ENCODE measurements at places on chromosomes 3 and 15.

GRCh38 chr3:182797876-182798275 lies 4.6 kb downstream of the ATP11B start:
- no peak for DNase-seq

DNA sequence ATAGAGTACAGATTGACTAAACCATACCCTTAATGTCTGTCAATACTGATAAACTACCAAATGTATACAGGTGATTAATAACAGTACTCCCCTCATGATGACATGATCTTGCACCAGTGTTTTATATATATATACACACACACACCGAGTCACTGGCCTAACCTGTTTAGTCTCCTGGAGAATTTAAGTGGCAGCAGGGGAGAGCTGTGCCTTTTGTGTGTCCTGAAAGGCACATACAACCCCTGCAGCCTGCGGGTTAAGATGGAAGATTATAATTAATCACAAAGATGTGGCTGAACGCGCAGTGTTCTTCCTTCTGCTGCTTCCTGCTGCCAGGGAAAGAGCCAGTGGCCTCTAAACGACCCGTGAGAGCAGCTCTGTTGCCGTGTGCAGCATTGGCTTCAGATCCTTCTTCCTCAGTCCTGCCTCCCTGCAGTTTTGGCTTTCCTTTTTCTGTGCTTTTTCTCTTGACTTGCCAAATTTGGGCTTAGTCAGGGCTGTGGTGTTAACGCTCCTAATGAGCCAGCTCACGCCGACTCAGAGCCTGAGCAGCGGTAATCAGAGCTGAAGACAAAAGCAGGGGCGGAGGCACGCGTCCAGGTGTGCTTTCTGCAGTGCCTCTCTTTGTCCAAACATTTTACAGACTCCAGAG lies 42.5 kb upstream of the UBE3A start:
- DNase-seq = no peak

DNA sequence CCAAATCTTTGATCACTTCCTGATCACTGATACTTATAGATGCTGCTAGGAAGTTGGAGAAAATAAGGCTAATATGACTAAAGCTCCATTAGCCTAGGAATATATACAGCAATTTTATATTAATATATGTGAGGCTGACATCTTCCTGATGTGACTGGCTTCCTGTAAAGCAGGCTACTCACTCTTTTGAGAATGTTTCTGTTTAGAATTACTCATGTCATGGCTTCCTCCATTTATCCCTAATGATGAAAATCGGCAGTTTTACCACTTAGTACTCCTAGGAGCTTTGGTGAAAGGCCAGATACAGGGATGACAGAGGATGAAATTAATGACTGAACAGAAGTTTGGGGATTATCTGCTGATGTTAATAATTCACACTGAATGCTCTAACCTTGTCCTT lies 3.9 kb upstream of the MAP1A start:
- DNase-seq = no peak

DNA sequence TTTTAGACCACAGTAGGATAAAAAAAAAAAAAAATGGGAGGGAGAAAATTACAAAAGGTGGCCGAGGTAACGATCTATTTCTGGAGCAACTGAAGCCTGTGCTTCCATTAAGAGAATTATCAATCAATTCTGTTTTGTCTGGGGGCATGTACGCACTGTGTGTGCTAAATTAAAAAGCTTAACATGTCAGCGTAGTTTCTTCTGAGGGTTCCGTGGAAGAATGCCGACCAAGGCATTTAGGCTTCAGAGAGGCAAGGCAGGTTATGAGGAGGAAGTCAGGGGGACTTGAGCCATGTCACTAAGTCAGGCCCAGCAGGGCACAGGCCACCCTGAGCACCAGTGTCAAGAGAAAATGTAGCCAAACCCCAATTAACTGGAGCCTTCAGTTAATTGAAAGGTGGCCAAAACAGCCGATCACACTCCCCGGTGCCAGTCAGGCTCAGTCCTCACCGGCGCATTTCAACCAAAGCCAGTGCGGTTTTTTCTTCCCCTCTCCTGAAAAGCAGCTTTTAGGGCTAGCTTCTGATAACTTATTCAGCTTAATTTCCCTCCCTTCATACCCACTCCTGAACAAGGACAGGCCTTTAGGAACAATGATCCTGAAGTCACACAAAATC lies 113.9 kb downstream of the MEGF11 start:
- no peak for DNase-seq

GRCh38 chr3:78580681-78581080 lies 1187.1 kb downstream of the ROBO1 start:
- DNase-seq = no peak

GRCh38 chr3:88301996-88302393 lies 152.2 kb downstream of the C3orf38 start:
- no peak for DNase-seq

GRCh38 chr3:71495708-71496472 lies 87.6 kb downstream of the FOXP1 start:
- DNase-seq = no peak

DNA sequence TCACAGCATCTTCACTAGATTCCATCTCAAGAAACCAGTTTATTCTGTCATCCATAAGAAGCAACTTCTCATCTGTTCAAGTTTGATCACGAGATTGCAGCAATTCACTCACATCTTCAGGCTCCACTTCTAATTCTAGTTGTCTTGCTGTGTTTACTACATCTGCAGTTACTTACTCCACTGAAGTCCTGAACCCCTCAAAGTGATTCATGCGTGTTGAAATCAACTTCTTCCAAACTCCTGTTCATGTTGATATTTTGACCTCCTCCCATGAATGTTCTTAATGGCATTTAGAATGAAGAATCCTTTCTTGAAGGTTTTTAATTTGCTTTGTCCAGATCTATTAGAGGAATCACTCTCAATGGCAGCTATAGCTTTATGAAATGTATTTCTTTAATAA lies 287.6 kb upstream of the TBL1XR1 start:
- no peak for DNase-seq

GRCh38 chr3:141575879-141576743 lies 89.3 kb downstream of the RASA2 start:
- no peak for DNase-seq

GRCh38 chr15:39215015-39215414 lies 365.9 kb upstream of the THBS1 start:
- no peak for DNase-seq

- no peak for DNase-seq
Observed at GRCh38 chr3:197256836-197257444, 41.5 kb downstream of the DLG1 start.

GRCh38 chr3:133547432-133548041 lies 25.9 kb upstream of the CDV3 start:
- DNase-seq = no peak

DNA sequence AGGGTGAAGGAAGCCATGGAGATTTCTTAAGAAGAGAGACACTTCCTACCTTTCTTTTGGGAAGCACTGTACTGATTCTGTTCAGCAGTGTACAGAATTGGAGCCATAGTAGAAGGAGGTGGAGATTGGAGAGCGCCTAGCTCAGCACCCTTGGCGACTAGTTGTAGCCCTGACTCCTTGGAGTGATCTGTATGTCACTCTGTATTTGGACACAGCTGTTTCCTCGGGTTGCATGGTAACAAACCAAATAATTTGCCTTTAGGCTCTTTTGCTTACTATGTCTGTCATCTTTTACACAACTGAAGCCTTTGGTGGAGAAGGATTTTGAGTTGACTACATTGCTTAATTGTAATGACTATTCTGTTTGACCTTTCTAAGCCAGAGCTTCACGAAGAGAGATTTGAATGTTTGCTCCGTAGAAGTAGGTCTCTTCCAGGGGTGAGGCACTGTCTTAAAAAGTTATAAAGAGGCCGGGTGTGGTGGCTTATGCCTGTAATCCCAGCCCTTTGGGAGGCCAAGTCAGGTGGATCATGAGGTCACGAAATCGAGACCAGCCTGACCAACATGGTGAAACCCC lies 77.1 kb downstream of the AKAP13 start:
- DNase-seq = no peak

DNA sequence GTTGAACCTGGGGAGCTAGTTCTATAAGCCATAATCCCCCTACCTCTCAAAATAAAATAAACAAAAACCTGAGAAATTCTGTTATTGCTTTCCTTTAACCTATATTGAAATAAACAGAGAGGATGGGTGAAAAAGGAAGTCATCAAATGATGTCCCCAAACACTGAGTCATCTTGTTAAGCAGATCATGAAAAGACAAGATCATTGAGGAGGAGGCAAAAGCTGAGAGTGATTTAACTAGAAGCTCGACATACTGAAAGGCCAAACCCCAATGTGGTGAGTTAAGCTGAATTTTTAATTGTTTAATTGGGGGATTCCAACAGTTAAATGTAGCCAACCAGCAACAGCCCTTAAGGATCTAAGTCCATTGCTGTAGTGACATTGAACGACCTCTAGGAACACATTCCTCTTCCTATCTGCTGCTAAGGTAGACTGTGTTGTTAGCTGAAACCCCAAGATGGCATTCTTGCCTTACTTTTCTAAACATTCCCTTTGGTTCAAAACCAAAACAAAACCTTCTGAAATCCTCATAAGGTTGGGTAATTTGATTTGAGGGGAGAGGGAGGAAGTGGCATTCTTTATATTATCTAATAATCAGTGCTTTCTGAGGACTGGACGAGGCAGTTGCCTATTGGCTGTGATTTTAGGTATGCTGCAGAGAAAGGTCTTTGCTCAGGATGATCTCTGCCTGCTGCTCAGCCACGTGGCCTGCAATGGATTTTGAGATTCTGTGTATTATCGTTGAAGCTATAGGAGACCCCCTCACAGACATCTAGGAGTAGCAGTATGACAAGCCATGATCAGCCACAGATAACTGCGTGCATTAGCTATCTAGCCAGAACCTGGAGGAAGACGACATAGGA lies 62.7 kb upstream of the BNIP2 start:
- no peak for DNase-seq

GRCh38 chr3:171279972-171280371 lies 180.2 kb downstream of the TNIK start:
- no peak for DNase-seq

GRCh38 chr15:75655931-75656330 lies 8.2 kb downstream of the SNX33 start:
- no peak for DNase-seq

DNA sequence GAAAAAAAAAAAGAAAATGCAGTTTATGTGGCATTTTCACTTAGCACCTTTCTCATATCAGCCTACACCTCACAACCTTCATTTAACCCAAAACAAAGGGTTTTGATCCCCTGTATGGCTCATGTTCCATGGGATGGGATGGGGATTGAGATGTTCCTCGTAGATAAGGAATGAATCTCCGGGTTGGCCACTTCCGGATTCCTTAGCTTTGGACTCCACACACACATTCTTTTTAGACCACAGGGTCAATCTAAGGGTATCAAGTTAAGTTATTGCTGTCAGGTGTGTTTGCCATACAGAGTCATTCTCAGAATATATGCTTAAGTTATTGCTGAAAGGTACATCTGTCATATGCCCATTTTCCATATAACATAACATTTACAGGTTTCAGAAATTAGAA lies 301.4 kb upstream of the TGFBR2 start:
- no peak for DNase-seq

DNA sequence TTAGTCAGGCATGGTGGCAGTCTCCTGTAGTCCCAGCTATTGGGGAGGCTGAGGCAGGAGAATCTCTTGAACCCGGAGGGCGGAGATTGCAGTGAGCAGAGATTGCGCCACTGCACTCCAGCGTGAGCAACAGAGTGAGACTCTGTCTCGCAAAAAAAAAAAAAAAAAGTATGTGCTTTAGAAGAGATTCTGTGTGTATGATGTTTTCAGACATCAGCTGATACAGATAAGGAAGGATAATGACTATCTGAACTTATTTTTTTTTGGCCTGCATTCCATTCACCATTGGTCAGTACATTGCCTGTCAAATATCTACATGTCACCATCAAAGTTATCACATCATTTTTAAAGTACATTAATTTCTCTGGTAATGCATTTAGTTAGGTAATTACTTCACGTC lies 17.4 kb downstream of the C3orf38 start:
- no peak for DNase-seq

DNA sequence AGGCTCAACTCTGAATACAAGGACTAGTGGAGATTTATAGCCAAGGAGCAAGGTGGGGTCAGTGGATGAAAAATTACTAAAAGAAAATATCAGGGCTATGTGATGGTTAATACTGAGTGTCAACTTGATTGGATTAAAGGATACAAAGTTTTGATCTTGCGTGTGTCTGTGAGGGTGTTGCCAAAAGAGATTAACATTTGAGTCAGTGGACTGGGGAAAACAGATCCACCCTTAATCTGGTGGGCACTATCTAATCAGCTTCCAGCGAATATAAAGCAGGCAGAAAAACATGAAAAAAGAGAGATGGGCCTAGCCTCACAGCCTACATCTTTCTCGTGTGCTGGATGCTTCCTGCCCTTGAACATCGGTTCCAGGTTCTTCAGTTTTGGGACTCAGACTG lies 14.4 kb upstream of the SENP7 start:
- DNase-seq = no peak

DNA sequence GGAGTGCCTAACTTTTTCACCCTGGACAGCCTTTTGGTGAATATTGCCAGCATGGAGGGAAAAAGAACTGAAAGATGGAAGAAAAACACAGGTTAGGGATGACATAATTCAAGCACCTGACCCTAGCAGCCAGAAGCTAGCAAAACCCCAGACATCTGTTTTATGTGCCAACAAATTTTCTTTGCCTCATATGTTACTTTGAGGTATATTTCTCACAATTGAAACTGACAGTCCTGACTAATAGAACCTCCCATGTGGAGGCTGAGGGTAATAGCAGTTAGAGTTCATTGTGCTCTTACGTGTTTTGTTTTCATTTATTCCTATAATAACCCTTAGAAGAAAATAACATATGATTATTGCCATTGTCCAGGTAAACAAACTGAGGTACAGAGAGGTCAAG lies 71.5 kb upstream of the SLC25A26 start:
- no peak for DNase-seq

- DNase-seq = no peak
Observed at GRCh38 chr3:51717947-51718346, 11.1 kb downstream of the GRM2 start.

- DNase-seq = no peak
Observed at GRCh38 chr15:67019069-67019468, 46.3 kb upstream of the SMAD3 start.

DNA sequence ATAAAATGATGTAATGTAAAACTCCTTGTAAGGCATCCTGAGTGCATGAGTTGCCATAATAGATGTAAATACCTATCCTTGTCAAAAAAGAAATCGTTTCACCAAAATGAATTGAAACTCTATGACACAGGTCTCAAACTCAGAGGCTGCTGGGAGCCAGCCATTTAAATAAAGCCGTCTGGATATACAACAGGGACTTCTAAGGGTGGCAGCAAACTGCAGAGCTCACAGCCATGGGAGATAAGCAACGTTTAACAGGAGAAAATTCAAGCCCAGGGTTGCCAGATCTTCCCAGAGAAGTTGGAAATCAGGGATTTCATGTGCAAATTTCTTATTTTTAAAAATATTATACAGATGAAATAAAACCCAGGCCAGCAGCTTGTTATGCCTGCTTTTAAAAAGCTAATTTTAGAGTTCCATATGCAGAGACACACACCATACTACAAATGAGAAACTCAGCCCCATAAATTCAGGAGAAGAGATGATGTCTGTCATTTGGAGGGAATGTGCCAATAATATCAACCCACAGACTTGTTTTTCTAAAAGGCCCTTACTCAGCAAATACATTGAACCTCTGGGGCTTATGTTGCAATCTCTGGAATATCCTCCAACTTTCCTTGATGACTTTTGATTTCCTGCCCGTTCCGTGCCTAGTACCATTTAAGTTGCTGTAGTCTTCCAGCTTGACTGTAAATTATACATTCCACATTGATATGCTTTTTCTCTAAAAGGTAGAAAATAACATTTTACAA lies 75.6 kb downstream of the AQP9 start:
- no peak for DNase-seq
